Endothelial cell (in vitro differentiated cells): ENCODE measurements at places on chromosomes 1 and 21. TPM values are rescaled to one million over a fixed set of nuclear protein-coding genes. Genes with fewer than 3 reads are reported as not detected.

DNA sequence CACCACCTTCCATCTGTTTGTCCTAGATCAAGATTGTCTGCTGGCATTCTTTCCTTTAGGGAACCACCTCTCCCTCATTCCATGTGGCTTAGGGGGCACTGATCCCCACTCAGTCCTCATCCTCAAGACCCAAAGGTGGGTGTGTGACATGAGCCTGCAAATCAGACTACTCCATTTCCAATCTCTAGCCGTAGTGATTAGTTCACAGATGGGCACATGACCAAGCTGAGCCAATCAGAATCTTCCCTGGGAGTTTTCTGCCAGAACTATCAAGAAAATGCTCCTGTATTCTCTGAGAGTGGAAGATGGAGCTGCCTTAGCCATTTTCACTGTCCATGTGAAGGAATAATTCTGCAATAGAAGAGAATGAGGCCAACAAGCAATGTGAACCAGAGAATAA lies 19.3 kb upstream of the PTPRF start:
- H3K27me3 ChIP-seq, result peaks cover 8% of the 10 kb centered on the region
- H3K36me3 ChIP-seq, result no peaks in the 10 kb centered on the region

Gene IKBKE
- 20.9 TPM for total RNA-seq

GRCh38 chr21:15015622-15016471 lies 49.0 kb downstream of the NRIP1 start:
- no peak overlapping the region for H3K4me3 ChIP-seq
- no peak for DNase-seq
- no peaks in the 10 kb centered on the region for H3K36me3 ChIP-seq
- H3K4me1 ChIP-seq, result peaks cover 8% of the 10 kb centered on the region
- H3K27ac ChIP-seq, result no peak overlapping the region

Gene HPDL
- 2.5 TPM for total RNA-seq

Gene ICOSLG
- 1.2 TPM for total RNA-seq

DNA sequence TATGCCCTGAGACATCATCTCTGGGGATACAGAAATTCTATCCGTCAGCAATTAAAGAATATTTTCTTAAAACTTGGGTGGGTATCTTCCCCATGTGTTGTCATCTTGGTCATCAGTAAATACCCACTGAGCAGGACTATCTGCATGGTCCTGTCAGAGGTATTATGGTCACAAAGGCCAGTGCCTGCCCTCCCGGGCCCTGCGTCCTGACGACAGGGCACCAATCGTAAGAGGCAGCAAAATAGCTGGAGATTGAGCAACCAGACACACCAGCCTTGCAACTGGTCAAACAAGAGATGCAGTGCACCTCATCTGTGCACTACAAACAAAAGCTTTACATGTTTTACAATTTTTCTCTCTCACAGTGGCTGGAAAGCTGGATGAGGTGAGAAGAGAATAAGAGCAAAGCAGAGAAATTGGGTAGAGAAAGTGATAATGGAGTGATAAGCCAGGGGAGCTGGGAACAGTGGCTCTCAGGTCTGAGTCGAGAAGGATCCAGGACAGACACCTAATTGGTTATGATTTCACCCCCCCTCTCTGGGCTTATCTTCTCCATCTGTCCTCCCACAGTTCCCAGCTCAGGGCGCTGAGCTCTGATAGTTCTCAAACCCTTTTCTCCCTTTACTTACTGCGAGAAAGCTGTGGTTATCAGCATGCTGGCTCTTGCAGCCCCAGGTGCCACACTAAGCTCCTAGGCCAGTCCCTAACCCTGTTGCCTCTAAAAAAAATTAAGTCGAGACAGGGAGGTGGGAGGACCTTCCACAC lies 8.8 kb upstream of the SRP9 start:
- peaks cover 24% of the 10 kb centered on the region for H3K4me1 ChIP-seq
- no peak overlapping the region for H3K27ac ChIP-seq
- DNase-seq, result no peak
- peaks cover 2% of the 10 kb centered on the region for H3K27me3 ChIP-seq
- H3K4me3 ChIP-seq, result no peak overlapping the region

DNA sequence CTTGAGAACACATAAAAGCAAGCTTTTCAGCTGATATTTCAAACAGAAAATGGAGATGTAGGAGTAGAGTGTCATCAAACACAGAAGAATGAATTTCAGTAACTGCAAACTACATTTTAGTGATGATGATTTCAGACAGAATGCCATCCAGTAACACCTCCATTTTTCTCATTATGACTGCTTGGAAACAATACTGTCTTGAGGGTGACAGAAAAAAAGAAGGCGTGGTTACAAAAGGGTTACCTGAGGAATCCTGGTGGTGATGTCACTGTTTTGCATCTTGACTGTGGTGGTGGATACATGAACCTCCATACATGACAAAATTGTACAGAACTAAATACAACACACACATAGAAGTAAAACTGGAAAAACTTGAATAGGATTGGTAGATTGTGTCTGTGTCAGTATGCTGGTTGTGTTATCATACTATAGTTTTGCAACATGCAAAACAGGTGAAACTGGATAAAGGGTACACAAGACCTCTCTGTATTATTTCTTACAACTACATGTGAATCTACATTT lies 375.9 kb downstream of the PTBP2 start:
- no peak overlapping the region for H3K27ac ChIP-seq
- no peak overlapping the region for H3K4me3 ChIP-seq
- no peak for DNase-seq
- no peaks in the 10 kb centered on the region for H3K36me3 ChIP-seq
- H3K4me1 ChIP-seq, result no peaks in the 10 kb centered on the region

DNA sequence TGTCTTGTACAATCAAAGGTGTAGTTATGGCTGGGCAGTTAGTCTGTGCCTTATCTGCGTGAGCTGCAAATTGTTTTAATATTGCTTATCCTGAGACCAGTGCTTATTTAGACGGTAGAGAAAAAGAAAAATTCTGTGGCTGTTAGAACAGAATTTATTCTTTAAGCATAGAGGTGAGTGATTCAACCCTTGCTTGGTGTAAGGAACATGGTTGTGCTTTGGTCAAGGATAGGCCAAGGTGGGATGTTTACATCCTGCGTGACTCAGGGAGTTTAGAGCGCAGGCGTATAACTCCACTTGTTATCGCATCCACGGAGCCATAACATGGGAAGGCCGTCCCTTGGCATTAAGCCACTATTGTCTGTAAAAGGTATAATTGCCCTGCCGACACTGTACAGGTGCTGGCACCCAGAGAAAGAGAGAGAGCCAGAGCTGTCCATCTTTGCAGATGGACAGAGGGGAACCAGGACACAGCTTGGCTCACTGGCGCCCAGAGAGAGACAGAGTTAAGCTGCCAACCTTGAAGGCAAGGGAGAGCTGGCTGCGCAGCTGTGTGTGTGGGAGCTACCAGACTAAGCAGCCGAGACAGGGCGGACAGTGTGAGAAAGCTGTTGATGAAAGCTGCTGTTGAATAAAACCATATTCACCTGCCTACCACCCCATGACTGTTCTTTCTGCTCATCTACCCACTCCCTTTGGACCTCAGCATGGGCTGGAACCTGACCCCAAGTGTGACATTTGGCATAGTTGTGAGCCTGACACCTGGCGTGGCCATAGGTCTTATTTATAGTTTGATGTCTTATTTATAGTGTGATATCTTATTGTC lies 200.4 kb downstream of the DYRK1A start:
- DNase-seq, result no peak
- peaks cover 21% of the 10 kb centered on the region for H3K4me1 ChIP-seq
- peaks cover 3% of the 10 kb centered on the region for H3K27me3 ChIP-seq
- no peak overlapping the region for H3K4me3 ChIP-seq
- H3K27ac ChIP-seq, result peak overlapping the region; percentile 26

Gene SLC44A5
- total RNA-seq, result 3.4 TPM

DNA sequence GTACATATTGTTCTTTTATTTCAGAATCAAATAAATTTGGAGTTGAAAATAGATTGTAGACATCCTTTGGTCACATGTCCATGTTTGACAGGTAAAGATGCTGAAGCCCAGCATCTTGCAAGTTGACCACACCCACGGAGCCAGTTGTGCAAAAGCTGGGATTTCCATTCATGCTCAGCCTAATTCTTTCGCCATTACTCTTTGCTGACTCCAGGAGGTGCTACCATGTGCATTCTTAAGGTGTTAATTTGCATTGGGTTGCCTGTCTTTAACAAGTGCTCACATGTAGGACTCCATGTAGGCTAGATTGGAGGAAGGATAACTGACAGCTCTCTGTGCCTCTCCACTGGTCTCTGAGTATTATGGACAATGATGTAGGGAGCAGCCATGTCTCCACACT lies 660.7 kb downstream of the LMO4 start:
- H3K27me3 ChIP-seq, result peaks cover 1% of the 10 kb centered on the region
- no peak overlapping the region for H3K4me3 ChIP-seq
- H3K36me3 ChIP-seq, result no peaks in the 10 kb centered on the region
- no peak overlapping the region for H3K27ac ChIP-seq
- peaks cover 6% of the 10 kb centered on the region for H3K4me1 ChIP-seq
